ENCODE measurements at places on chromosomes 16 and 17.

- no peak for DNase-seq
Measured at GRCh38 chr16:4588386-4588785, 26.3 kb downstream of the UBALD1 start.

GRCh38 chr17:46192189-46192438 is 1.1 kb downstream of the KANSL1 start:
- DNase-seq, result no peak

DNA sequence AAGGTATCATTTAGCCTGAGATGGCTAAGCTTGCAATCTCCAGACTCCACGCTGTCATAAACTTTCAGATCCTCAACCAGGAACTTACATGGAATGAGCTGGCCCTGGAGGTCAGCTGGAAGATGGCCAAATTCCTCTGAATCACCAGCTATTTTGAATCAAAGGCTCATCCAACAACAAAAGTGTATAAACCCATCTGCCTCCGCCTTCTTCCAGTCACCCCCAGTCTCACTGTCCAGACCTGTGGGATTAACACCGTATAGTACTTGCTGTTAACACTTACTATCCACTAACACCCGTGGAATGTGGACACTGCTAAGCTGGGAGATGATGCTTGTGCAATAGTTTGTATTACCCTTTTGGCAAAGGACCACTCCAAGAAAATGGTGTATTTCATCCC is 1.9 kb upstream of the LCMT1 start:
- DNase-seq, result no peak

DNA sequence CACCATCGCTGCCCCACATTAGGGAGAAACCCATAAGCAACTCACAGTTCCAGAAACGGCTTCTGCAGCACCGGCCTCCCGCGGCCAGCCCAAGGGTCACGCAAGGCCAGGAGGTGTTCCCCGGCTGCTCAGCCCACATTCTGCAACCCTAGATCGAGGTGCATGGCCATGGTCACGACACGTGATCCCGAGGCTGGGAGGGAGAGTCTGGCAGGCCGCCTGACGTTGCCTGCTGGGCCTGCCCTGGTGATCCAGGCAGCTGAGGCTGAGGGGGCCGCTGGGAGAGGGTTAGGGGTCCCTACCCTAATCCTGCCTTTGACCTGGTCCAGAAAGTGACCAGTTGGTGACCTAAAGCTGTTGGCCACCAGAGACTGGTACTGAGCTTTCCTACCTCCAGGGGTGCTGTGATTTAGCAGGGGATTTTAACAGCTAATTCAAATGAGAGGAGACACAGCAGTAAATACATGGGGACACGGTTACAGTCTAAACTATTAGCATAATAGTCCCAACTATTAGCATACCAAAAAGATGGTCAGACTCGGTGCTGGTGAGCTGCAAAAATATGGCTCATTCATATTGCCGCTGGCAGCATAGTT is 97.4 kb upstream of the CIBAR2 start:
- no peak for DNase-seq

GRCh38 chr17:40283662-40284061 is 4.0 kb upstream of the CDC6 start:
- no peak for DNase-seq

DNA sequence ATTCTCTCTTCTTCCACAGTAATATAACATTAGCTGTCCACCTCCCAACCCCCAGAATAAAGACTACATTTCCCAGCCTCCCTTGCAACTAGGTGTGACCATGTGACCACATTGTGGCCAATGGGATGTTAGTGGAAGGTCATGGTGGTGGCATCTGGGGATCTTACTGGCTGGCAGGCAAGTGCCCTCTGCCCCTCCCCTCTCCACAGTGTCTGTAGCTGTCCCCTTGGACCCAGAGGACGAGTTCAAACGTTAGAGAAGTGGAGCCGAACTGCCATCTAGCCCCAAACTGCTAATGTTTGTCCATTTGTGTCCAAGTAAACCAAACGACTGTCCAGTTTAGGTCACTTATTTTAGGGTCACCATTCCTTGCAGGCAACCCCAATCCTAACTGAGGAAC is 26.6 kb upstream of the KCNG4 start:
- peak; percentile 42 for DNase-seq

GRCh38 chr16:64428463-64429113 is 693.3 kb downstream of the CDH11 start:
- no peak for DNase-seq

GRCh38 chr16:11593581-11593980 is 6.9 kb upstream of the LITAF start:
- DNase-seq, result no peak

DNA sequence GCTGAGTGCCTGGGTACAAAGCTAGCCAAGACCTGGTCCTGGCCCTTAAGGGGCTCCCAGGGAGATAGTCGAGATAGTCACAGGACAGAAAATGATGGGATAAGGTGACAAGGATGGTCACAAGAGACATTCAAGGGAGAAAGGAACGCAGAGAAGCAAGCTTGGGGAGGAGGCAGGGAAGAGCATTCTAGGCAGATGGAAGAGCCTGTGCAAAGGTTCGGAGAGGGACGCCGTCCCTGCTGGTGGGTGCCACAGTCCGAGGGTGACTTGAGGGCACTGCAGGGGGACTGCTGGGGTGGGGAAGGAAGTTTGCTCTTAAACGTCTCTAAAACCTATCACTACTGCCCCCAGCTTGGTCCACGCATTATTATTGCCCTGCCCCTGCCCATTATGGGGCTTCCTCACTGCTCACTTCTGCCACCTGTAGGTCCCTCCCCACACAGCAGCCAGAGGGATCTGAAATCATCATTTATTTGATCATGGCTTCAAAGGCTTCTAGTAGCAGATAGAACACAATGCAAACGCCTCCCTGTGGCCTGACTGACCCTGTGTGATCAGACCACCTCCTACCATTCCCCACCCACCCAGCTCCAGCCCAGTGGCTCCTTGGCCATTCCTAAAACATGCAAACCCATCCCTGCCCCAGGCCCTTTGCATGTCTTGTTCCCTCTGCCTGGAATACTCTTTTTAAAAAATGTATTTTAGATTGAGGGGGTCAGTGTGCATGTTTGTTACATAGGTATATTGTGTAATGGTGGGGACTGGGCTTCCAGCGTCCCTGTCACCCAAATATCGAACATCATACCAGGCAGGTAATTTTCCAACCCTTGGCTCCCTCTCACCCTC is 60.3 kb downstream of the RMI2 start:
- peak; percentile 84 for DNase-seq

All from stimulated activated CD8-positive, alpha-beta memory T cell treated with anti-CD3 and anti-CD28 coated beads, Interleukin-4, amount 100 ng/mL, for 48 hours (primary cell).